ENCODE measurements at places on chromosomes 7 and 10.

GRCh38 chr10:91591797-91592174 is 41.1 kb downstream of the PPP1R3C start:
- no peak for DNase-seq

- no peak for DNase-seq
Measured at GRCh38 chr10:44927352-44927751, 16.2 kb downstream of the TMEM72 start.

DNA sequence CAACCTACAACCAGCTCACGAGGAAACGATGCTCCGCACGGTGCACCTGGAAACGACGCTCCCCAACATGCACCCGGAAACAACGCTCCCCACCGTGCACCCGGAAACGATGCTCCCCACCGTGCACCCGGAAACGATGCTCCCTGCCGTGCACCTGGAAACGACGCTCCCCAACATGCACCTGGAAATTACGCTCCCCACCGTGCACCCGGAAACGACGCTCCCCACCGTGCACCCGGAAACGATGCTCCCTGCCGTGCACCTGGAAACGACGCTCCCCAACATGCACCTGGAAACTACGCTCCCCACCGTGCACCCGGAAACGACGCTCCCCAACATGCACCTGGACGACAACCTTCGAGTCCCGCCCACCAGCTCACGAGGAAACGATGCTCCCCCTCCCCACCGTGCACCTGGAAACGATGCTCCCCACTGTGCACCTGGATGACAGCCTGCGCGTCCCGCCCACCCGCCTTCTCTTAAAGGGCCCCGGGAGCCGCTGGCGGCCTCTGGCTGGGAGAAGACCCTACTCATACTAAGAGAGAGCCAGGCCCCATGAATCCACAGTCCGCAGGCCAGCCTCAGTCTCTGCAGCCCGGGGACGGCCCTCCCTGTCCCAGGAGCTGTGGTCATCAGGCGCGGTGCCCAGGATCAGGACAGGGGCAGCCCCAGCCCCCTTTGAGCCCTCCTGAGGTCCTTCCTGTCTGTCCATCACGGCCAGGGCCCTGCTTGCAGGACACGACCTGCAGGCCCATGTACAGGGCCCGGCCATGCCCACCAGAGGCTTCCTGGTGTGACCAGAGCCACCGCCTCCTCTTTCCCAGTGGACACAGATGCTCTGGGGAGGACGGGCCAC is 98.3 kb downstream of the PDGFA start:
- no peak for DNase-seq

DNA sequence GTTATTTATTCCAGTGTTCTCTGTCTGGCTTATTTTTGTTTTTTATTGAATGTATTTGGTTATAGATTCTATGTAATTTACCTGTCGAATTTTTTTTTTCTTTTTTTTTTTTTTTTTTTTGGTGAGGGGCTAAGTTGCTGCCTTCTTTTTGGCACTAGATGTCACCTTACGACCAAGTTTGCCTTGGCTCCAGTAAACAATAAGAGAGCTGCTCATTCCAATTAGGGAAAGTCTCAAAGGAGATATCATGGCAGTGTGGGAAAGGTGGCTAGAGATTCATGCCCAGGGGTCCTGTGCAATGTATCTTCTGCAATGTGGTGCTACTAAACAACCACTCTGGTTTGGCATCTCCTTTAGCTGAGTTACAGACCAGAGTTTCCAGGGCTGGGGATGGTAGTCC is 84.0 kb downstream of the PTPN20 start:
- no peak for DNase-seq

- no peak for DNase-seq
Measured at GRCh38 chr10:3689871-3690510, 95.0 kb downstream of the KLF6 start.

DNA sequence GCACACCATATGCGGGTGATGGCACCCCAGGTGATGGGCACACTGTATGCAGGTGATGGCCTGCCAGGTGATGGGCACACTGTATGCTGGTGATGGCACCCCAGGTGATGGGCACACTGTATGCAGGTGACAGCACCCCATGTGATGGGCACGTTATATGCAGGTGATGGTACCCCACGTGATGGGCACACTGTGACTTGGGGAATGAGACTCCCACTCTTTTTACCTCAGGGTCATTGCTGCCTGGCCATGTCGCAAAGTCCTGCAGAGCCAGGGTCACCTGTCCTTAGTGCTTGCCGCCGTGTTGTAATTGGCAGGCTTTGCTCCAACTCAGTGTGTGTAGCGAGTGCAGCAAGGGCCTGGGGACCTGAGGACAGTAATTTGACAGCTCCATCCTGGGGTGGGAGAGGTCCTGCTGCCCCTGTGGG is 7.6 kb upstream of the CCDC201 start:
- no peak for DNase-seq

- no peak for DNase-seq
Measured at GRCh38 chr7:48101968-48102367, 12.9 kb downstream of the UPP1 start.

DNA sequence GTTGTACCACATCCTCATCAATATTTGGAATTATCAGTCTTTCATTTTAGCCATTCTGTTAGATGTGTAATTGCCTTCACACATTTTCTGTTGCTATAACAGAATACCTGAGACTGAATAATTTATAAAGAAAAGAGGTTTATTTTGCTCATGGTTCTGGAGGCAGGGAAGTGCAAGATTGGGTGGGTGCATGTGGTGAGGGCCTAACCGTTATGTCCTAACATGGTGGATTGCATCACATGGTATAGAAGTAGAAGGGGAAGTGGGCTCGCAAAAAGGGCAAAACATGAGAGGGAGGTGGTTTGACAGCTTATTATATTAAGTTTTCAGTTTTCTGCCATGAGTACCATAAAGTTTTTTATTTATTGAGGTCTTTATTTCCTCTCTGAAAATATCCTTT is 452.0 kb downstream of the ARL4A start:
- no peak for DNase-seq

- no peak for DNase-seq
Measured at GRCh38 chr10:78699971-78700370, 368.8 kb upstream of the ZMIZ1 start.

GRCh38 chr7:3197567-3198213 is 103.4 kb upstream of the SDK1 start:
- no peak for DNase-seq

GRCh38 chr10:33199731-33200232 is 134.7 kb downstream of the NRP1 start:
- no peak for DNase-seq

DNA sequence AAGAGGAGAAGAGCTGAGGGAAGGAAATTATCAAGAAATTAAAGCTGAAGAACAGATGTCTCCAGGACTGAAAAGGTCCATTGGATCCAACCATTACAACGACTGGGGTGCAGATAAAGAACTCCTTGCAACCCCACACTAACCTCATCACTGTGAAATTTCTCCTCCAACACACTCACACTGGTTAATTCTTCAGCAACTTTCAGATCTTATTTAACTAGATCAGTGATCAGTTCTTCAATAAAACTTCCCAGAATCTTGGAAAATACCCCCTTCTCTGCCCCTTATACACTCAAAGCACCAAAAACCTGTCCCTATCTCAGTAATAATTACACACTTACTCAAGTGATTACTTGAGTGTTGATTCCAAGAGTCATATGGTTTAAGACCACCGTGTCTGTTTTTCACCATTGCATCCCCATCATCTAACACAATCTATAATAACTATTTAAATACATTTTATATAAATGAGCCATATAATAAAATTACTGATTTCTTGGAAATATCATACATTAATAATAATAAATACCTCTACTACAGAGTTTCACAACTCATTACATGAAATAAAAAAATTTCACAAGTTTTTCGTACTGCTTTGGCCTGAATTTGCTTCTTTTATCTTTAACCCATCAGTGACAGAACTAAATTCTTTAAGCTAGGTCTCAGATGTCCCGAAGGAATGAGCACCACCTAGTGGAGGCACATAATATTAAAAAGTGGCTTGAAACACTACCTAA is 123.7 kb downstream of the MPP7 start:
- no peak for DNase-seq

- no peak for DNase-seq
Measured at GRCh38 chr7:144830811-144831210, 5.0 kb downstream of the TPK1 start.

DNA sequence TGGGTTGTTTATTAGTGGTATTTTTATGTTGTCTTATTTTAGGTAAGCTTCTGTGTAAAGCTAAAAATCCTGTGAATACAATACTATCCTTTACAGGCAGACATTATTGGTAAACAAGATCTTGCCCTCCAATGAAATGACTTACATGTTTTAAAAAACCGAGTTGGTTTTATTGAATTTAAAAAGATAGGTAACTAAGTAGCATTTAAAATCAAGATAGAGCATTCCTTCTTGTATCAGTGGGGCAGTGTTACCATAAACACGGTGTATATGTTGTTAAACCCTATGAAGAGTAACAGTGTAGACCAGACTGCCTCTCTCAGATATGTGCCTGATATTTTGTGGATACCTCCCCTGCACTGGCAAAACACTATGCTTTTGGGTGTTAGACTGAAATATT is 81.0 kb downstream of the SNX10 start:
- DNase-seq: no peak

GRCh38 chr10:74040200-74041126 is 42.5 kb downstream of the VCL start:
- no peak for DNase-seq
